ENCODE measurements at places on chromosomes 11 and 22. TPM values are rescaled to one million over a fixed set of nuclear protein-coding genes. Genes with fewer than 3 reads are reported as not detected.

The SCGB1D2 gene
- 40.5 TPM for total RNA-seq

- peaks cover 2% of the 10 kb centered on the region for H3K27me3 ChIP-seq
- no peaks in the 10 kb centered on the region for H3K36me3 ChIP-seq
- H3K4me1 ChIP-seq, result no peaks in the 10 kb centered on the region
- no peak overlapping the region for H3K4me3 ChIP-seq
- DNase-seq, result no peak
Measured at GRCh38 chr11:36409152-36409816, 100.8 kb downstream of the TRAF6 start.

DNA sequence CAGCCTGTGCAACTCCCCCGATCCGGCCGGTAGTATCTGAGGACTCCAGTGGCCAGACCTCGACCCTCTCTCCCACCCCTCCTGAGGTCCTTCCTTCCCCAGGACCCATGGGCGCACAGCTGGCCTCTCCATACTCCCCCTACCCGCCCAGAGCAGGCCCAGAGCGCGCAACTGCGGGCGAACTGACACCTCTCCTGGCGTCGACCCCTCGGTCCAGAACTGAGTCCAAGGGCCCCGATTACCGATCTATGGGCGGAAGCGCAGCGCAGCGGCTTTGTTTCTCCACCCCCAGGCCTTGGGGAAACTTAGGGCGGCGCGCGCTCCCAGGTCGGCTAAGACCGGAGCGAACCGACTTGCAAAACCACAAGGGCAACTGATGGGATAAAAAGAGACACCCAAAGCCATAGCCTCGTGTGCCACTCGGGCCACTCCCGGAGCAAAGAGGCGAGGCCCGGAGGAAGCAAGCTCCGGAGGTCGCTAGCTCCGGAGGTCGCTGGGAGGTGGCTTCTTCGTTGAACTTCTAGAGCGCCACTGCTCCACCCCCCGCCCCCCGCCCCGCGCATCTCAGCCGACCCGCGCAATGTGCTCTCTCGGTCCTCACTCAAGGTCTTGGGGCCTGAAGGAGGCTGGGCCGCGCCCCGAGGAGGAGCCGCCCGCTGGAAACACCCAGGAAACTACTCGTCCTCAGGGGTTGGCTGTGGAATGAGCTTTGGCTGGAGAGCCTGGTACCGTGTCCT lies 9.8 kb upstream of the ALX4 start:
- H3K27me3 ChIP-seq, result peaks cover 61% of the 10 kb centered on the region
- H3K4me3 ChIP-seq, result no peak overlapping the region

DNA sequence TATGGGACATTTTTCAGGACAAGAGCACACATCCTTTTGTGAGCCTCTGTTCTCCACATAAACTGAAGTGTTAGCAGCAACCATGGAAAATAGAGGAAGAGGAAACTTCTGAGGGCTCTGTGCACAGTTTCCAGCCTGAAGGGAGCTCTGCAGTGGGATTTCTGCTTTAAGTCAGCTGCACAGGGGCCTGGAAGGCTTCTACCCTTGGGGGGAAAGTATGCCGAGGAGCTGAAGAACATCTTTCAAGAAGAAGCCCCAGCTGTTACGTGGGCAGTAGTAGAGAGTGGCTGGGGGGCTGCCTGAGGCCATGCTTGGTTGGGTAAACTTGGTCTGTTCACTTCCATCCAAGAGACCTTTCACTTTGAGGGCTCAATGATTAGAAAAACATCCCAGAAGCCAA lies 82.7 kb upstream of the EED start:
- H3K27me3 ChIP-seq, result no peaks in the 10 kb centered on the region
- H3K36me3 ChIP-seq, result no peaks in the 10 kb centered on the region
- no peak overlapping the region for H3K4me3 ChIP-seq
- H3K27ac ChIP-seq, result peak overlapping the region; percentile 3
- DNase-seq, result no peak

The OR51B4 gene
- total RNA-seq, result not detected

DNA sequence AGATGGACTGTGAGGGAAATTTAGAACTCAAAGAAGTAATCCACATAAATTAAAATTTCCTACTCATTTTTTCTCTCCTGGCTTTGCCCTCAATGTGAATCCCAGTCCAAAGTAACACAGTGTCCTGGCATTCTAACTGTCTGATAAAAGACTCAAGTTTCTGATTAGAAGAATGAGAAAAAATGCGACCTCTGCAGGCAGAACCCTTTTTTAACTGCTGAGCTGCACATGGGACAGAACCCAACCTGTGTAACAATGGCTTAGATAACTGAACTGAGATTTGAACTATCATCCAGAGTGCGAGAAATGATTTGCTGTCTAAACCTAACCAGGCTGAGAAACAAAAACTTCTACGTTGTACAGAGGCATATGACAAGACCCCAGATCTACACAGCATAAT lies 385.6 kb upstream of the LRRC4C start:
- H3K4me3 ChIP-seq, result no peak overlapping the region
- no peak for DNase-seq
- no peaks in the 10 kb centered on the region for H3K36me3 ChIP-seq
- no peak overlapping the region for H3K27ac ChIP-seq
- no peaks in the 10 kb centered on the region for H3K4me1 ChIP-seq

The DNAJB7 gene
- 0.17 TPM for total RNA-seq

GRCh38 chr22:48942698-48943566 lies 884.7 kb downstream of the BRD1 start:
- no peak overlapping the region for H3K4me3 ChIP-seq
- H3K4me1 ChIP-seq, result no peaks in the 10 kb centered on the region
- H3K27me3 ChIP-seq, result no peaks in the 10 kb centered on the region
- H3K27ac ChIP-seq, result no peak overlapping the region
- H3K36me3 ChIP-seq, result no peaks in the 10 kb centered on the region

- no peaks in the 10 kb centered on the region for H3K36me3 ChIP-seq
- H3K4me1 ChIP-seq, result no peaks in the 10 kb centered on the region
- H3K4me3 ChIP-seq, result no peak overlapping the region
- no peak for DNase-seq
Measured at GRCh38 chr11:69416143-69416515, 65.3 kb upstream of the LINC01488 start.

The P4HA3 gene
- total RNA-seq, result 1.9 TPM

The MN1 gene
- total RNA-seq, result 5.8 TPM

GRCh38 chr11:104856607-104857006 lies 41.7 kb downstream of the CASP12 start:
- no peaks in the 10 kb centered on the region for H3K4me1 ChIP-seq
- no peak for DNase-seq
- H3K27ac ChIP-seq, result no peak overlapping the region
- H3K36me3 ChIP-seq, result no peaks in the 10 kb centered on the region

DNA sequence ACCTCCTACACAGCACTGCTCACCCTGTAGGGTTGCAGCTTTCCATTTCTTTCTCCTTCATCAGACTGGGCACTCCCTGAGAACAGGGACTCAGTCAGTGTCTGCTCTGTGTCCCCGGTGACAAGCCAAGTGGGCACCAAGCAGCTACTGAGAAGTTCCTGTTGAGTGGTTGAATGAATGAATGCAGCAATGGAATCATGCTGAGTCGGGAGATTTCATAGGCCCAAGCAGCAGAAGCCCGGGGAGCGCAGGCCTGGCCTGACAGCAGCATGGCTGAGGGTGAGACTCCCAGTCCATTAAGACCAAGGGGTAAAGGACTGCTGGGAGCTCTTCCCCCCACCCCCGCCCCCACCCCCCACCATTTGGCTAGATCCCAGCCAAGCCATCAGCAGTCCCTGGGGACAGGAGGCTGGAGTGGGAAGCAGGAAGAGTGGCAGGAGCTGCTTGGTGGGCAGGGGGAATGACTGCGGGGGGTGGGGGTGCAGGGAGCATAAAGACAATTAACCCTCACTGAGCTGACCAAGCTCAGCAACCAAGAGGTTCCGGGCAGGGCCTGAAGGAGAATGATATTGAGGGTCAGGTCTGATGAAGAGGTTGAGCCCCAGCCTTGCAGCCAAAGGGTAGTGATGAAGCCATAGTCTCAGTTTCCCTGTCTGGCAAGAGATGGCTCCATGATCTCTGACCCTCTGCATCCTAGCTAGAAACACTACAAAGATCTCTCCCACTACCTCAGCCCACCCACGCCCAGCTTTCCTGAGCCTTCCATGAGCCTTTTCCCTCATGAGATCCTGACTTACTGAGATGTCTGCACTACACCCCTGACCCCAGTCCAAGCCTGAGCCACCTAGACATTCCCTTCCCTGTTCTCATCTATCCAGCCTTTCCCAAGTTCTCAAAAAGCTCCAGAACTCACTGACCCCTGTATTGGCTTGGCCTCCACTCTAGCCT lies 2.8 kb downstream of the PDE2A start:
- no peaks in the 10 kb centered on the region for H3K4me1 ChIP-seq
- no peak for DNase-seq
- H3K4me3 ChIP-seq, result no peak overlapping the region
- no peak overlapping the region for H3K27ac ChIP-seq
- H3K36me3 ChIP-seq, result no peaks in the 10 kb centered on the region
- peaks cover 9% of the 10 kb centered on the region for H3K27me3 ChIP-seq

- H3K36me3 ChIP-seq, result no peaks in the 10 kb centered on the region
- no peaks in the 10 kb centered on the region for H3K27me3 ChIP-seq
- no peak overlapping the region for H3K4me3 ChIP-seq
- H3K27ac ChIP-seq, result no peak overlapping the region
- peak; percentile 88 for DNase-seq
Measured at GRCh38 chr11:115653926-115654325, 149.7 kb upstream of the CADM1 start.

The DDI1 gene
- total RNA-seq, result not detected

- no peaks in the 10 kb centered on the region for H3K36me3 ChIP-seq
- no peaks in the 10 kb centered on the region for H3K27me3 ChIP-seq
- no peak overlapping the region for H3K27ac ChIP-seq
- no peak overlapping the region for H3K4me3 ChIP-seq
- no peak for DNase-seq
Measured at GRCh38 chr22:46848197-46848596, 85.7 kb downstream of the TBC1D22A start.

- no peak for DNase-seq
- no peaks in the 10 kb centered on the region for H3K27me3 ChIP-seq
- no peak overlapping the region for H3K4me3 ChIP-seq
Measured at GRCh38 chr11:48011798-48012391, 31.5 kb downstream of the PTPRJ start.

DNA sequence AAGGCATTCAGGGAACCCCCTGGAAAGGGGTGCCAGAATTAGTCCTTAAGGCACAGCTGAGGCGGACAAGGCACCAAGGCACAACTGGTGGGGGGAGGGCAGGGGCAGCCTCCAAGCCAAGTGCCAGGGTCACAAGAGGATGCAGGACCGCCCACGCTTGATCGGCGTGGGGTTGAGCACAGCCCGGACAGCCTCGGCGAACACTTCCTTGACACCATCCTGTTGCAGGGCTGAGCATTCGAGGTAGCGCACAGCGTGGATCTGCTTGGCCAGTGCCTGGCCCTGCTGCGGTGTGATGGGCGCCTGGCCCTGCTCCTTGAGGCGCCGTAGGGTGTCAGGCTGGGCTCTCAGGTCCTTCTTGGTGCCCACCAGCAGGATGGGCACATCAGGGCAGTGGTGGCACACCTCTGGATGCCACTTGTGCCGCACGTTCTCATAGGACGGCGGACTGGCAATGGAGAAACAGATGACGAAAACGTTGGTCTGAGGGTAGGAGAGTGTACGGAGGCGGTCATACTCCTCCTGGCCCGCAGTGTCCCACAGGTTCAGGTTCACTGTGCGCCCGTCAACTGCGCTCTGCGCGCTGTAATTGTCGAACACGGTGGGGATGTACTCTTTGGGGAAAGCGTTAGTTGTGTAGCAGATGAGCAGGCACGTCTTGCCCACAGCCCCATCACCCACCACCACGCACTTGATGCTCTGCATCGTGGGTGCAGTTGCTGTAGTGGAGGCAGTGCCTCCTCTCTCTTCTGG lies 13.1 kb downstream of the RHOG start:
- no peak overlapping the region for H3K27ac ChIP-seq
- H3K4me1 ChIP-seq, result no peaks in the 10 kb centered on the region
- H3K36me3 ChIP-seq, result peaks cover 6% of the 10 kb centered on the region
- DNase-seq, result no peak
- H3K4me3 ChIP-seq, result no peak overlapping the region

- H3K27me3 ChIP-seq, result no peaks in the 10 kb centered on the region
- peaks cover 3% of the 10 kb centered on the region for H3K36me3 ChIP-seq
- H3K4me3 ChIP-seq, result no peak overlapping the region
Measured at GRCh38 chr11:61964058-61964665, 3.3 kb downstream of the FTH1 start.

The SCYL1 gene
- total RNA-seq, result 177 TPM

The MS4A12 gene
- not detected for total RNA-seq

- DNase-seq, result no peak
- peak overlapping the region; percentile 44 for H3K4me3 ChIP-seq
- peaks cover 6% of the 10 kb centered on the region for H3K27me3 ChIP-seq
- H3K4me1 ChIP-seq, result no peaks in the 10 kb centered on the region
- no peaks in the 10 kb centered on the region for H3K36me3 ChIP-seq
- no peak overlapping the region for H3K27ac ChIP-seq
Measured at GRCh38 chr11:1388763-1389102, 1.0 kb upstream of the BRSK2 start.

DNA sequence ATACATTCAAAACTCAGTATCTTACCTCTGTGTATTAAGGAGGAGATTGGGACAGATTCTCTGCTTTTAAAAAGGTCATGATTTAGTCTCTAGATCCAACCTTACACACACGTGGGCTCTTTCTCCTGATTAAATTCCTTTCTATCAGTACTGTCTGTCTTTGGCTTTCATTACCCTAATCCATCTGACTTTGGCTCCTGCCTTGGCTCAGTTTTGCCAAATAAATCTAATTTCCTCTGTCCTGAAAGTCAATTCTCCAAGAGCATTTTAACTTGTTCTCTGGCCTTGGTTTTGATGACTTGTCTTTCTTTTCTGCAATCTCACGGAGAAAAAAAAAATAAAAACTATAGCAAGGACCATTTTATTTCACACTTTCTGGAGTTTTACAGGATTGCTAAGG lies 176.6 kb upstream of the PDGFD start:
- no peaks in the 10 kb centered on the region for H3K36me3 ChIP-seq
- H3K4me3 ChIP-seq, result no peak overlapping the region
- no peaks in the 10 kb centered on the region for H3K27me3 ChIP-seq
- H3K27ac ChIP-seq, result no peak overlapping the region

- DNase-seq, result no peak
- no peaks in the 10 kb centered on the region for H3K36me3 ChIP-seq
- H3K27ac ChIP-seq, result no peak overlapping the region
- no peaks in the 10 kb centered on the region for H3K4me1 ChIP-seq
- no peak overlapping the region for H3K4me3 ChIP-seq
- H3K27me3 ChIP-seq, result no peaks in the 10 kb centered on the region
Measured at GRCh38 chr11:34341931-34342533, 15.8 kb downstream of the ABTB2 start.

The ASRGL1 gene
- total RNA-seq, result 27.6 TPM

DNA sequence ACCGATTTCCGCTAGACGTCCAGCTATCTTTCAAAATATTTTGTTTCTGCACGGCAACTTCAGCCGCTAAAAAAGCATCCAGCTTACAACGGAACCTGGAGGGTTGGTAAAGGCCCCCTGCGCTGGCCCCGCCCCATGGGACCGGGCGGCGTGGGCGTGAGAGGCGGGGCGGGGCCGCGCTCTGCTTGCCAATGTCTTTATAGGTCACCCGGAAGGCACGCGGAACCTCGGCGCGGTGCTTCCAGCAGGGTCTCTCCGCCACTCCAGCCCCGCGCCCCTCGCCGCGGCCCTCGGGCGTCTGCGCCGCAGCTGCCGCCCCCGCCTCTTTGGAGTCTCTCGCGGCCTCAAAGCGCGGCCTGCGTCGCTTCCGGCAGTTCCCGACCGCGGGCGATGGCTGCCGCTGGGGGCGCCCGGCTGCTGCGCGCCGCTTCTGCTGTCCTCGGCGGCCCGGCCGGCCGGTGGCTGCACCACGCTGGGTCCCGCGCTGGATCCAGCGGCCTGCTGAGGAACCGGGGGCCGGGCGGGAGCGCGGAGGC lies at the start of gene FDX1:
Gene FDX1 (plus strand): TSS at position 218 of the 536 bp plus-strand sequence. CDS start 173 bp downstream, at position 391.
- no peaks in the 10 kb centered on the region for H3K4me1 ChIP-seq
- peak; percentile 76 for DNase-seq
- peak within 1 kb of the TSS; percentile 90 for H3K27ac ChIP-seq

GRCh38 chr22:19869497-19870152 lies 15.0 kb upstream of the GNB1L start:
- no peaks in the 10 kb centered on the region for H3K27me3 ChIP-seq
- no peak for DNase-seq
- no peak overlapping the region for H3K4me3 ChIP-seq
- H3K4me1 ChIP-seq, result peaks cover 13% of the 10 kb centered on the region

The SMIM35 gene
- not detected for total RNA-seq
